ENCODE measurements at places on chromosomes 6 and 20.

DNA sequence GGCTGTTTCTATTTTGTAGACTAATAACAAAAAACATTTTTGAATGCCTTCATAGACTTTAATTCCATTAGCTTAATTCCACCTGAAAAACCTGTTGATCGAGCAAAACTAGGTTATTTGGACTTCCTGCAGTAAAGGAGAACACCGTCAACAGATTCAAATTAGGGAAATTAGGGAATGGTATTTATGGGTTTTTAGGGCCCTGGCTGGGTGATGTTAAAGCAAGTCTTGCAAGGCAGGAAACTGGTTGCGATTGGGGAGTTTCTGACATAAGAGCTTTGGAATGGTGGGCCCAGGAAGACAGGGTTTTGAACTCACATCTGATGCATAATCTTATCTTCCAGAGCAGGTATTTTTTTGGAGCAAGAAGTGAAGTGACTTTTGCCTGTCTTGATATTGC is 40.1 kb upstream of the TFAP2C start:
- no peak for DNase-seq

DNA sequence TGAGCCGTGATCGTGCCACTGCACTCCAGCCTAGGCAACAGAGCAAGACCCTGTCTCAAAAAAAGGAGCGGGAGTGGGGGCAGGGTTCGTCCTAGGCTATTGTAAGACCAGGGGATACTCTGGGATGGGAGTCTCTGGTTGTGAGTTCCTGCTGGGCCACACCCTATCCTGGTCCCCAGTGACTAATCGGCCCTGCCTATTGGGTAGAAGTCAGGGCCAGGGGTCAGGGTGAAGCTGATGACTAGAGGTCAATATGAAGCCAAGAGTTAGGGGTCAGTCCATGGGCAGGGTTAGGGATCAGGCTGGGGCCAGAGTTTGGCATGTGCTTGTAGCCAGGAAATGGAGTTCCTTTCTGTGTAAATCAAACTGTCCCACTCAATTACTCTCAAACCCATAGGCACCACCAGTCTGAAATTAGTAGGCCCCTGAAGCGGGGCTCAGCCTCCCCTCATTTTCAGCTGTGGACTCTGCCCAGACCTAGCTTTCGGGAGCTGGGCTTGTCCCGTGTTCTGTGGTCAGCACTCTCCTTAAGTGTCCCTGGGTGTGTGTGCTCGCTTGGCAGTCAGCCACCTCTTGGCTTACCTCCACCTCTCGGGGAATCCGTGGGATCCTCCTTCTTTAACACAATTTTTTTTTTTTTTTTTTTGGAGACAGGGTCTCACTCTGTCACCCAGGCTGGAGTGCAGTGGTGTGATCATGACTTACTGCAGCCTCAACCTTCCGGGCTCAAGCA is 1.8 kb downstream of the HSPA12B start:
- no peak for DNase-seq

- no peak for DNase-seq
Observed at GRCh38 chr20:17358854-17359253, 132.0 kb downstream of the PCSK2 start.

DNA sequence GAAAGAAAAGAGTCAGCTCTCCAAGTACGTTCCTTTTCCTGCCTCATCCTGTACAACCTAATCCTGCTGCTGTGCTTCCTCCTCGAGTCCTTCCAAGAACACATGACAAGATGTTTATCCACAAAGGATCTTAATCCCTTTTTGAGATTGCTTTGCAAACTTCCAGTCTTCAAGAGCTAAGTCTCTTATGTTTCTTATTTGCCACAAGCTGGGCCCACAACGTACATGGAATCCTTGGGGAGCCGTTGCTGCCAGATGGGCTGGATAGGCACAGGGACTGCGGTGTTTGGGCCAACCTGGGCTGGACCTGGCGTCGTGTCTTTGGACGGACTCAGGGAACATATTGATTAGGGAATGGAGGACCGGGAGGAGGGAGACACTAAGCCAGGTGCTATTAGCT is 79.7 kb upstream of the AFDN start:
- DNase-seq, result no peak

GRCh38 chr6:118325220-118325860 is 222.8 kb upstream of the PLN start:
- no peak for DNase-seq

Measured in GF-D8 (cell line).